ENCODE measurements at places on chromosomes 7 and 10.
A peak's percentile ranks its signal among the peaks of the same experiment; 100 is the strongest.

- no peak for DNase-seq
Observed at GRCh38 chr7:38574086-38574485, 57.1 kb downstream of the AMPH start.

DNA sequence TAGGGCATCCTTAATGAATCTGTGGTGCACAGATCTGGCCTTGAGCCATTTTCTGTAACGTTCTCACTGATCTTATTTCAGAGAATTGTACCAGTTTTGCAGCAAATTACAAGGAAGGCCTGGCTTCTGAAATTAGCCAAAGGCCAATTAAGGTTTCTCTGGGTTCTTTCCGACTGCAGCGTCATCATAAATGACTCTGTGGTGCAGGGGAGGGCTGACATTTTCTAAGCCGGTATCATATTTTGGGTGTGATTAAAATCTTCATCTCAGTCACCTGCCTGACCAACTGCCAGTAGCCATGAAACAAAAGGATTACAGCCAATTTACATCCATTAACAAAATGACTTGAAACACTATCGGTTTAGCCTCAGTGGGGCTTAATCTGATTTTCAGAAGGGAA lies 363.7 kb downstream of the ADRA2A start:
- no peak for DNase-seq

DNA sequence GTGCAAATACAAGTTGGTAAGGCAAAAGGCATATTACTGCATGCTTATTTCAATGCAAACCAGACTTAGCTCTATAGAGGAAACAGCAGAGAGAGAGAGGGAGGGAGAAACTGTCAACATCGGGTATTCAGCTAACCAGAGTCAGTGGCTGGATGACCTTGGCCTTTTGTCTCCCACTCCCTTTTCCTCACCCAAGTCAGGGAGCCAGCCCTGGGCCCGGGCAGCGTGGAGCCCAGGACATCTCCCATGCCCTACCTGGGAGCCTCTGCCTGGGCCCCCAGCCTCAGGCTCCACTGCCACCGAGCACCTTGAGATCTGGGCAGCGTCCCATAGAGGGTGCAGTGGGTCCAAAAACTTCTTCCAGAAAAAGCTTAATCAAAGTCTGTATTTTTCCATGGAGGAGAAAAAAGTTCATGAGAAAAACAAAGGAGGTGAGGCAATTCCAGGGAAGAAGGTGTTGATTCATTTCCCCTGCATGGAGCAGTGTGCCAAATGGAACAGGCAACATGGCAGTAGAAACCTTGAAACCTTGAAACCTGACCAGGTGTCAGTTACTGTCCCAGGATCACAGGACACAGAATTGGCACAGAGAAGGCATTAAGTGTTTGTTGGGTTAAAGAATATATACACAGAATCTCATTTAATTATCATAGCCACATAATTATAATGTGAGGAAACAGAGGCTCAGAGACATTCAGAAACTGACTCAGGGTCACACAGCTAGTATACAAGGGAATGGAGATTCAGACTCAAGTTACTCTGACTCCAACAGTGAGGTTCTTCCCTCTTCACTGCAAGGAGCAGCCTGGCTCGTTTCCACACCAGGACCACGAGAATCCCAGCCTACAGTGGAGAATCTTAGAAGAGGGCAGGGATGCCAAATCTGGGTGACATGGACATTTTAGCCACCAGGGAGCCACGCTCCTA lies 5.8 kb upstream of the NCOA4 start:
- no peak for DNase-seq

GRCh38 chr7:99133766-99134564 lies 9.9 kb downstream of the SMURF1 start:
- DNase-seq: no peak

DNA sequence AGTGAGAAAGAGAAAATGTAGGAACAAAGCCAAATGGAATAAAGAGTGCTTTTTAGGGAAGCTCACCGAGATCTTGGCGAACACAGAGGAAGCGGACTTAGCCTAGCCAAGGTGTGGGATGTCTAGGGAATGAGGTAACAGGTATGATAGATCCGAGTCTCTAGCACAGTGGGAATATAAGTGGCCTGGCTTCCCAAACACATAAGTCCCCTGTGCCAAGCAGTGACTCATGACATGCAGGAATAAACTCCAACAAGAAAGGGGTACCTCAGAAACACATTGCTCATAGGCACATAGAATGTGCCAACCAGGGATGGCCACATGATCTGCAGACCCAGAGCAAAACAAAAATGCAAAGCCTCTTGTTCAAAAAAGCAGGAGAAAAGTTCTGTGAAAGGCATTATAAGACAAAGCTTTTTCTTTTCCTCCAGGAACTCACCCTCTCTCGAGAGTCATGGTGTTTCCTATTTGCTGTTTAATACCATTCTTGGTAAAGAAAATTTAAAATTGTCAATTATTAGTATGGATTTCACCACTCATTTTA lies 542.5 kb downstream of the GATA3 start:
- DNase-seq: no peak

DNA sequence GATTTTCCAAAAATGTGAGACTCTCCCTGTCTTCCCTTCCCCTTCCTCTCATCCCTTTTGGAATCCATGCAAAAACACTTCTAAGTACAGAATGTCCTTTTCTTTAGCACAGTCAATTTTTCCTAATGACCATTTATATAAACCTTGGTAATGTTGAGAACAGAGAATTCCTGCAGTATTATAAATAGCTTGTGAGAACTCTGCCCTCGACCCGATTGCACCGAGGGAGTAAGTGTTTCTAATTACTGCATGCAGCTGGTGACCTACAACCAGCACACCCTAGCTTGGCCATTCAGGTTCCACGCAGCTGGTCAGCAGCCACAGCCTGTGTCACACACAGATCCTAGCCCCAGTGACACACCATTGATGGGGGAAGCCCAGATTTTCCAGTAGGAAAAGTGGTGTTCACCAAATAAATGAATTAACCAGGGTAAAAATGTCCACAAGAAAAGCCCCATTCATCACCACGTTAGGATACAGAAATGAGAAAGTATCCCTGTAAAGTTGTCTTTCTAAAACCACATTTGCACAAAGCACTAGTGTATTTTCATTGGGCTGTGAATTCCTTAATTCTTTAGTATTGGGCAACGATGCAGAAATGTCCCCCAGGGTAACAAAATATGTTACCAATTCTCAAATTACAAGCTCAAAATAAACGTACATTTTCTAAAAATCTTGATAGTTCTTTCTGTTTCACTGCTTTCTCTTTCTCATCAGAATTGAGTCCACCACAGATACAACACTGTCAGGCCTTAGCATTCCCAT lies 499.0 kb upstream of the KLF6 start:
- no peak for DNase-seq

DNA sequence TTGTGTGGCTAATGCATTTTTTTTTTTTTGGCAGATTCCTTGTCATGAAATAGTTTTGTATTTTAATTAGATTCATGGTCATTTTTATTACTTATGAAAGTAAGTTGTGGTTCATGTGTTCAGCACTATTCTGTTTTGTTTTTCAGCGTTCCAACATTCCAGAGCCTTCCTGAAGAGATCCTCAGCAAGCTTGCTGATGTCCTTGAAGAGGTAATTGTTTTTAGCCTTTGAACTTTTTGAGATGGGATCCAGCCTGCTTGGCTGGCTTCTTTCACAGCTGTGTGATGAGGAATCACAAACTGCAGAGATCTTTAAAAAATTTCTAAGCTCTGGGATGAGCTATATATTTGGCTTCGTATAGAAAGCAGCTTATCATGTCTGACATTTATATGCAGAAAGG lies 208.0 kb upstream of the CSTF2T start:
- DNase-seq: no peak

DNA sequence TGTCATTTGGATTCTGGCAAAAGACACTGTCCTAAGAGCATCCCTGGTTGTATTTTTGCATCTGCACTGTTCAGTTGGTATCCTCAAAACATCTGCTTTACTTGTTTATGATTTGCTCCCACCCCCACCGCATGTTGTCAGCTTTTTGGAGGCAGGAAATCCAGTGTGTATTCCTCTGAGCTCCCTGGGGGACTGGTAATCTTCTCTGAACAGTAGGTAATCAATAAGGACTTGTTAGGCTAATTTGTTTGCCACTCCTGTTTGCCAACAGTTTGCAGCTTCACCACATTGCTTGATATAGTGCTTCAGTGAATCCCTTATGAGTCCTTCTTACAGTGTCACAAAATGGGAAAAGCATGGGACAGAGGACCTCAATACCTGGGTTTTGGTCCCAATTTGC lies 49.1 kb downstream of the FEZF1 start:
- DNase-seq: no peak

GRCh38 chr7:134811765-134812164 lies 32.3 kb downstream of the CALD1 start:
- no peak for DNase-seq

- DNase-seq: peak; percentile 68
Observed at GRCh38 chr10:1249142-1249920, 193.1 kb downstream of the WDR37 start.

GRCh38 chr10:31146491-31147209 lies 115.0 kb upstream of the ZNF438 start:
- DNase-seq: no peak

- DNase-seq: no peak
Observed at GRCh38 chr7:144937199-144937598, 101.3 kb upstream of the TPK1 start.

DNA sequence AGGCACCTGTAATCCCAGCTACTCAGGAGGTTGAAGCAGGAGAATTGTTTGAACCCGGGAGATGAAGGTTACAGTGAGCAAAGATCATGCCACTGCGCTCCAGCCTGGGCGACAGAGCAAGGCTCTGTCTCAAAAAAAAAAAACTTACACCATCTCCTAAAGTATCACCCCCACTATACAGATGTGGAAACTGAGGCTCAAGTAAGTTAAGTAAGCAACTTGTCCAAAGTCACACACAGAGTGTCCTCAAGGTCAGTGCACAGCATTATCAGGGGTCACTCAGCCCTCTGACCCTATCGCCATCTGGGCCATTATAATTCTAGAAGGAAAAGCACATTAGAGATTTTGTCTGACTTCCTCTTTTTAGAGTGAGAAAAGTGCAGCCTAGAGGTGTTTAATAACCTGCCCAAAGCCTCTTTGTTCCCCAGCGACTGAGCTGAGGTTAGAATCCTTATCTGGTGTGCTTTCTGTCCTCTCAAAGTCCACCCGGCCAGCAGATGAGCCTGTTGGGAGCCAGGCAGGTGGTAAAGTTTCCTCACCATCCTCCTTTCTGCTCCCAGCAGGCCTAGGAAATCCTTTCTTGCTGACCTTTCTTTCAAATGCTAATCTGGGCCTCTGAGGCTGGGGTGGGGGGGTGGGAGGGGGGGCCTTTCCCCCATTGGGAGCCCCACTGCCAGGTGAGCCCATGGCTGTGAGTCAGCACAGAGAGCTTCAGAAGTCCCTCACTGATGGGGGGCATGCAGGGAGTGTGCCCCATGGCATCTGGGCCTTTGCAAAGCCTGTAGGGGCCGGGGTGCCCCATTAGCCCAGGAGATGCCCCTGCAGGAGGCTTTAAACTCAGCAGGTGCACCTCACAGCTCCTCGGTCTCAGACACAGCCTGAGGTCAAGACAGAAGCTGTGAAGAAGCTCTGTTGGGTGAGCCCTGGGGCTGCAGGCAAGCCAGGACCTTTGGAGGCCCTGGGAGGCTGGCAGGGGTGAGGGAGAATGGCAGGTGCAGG lies 12.0 kb upstream of the KCNMA1 start:
- DNase-seq: no peak

DNA sequence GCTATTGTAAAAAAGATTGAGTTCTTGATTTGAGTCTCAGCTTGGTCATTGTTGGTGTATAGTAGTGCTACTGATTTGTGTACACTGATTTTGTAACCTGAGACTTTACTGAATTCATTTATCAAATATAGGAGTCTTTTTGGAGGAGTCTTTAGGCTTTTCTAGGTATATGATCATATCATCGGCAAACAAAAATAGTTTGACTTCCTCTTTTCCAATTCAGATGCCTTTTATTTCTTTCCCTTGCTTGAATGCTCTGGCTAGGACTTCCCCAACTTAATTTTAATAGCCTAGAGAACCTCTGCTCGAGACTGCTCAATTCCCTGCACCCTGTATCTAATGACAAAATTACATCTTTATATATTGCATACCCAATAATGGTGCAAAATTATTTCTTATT lies 154.4 kb downstream of the CCDC7 start:
- DNase-seq: no peak

DNA sequence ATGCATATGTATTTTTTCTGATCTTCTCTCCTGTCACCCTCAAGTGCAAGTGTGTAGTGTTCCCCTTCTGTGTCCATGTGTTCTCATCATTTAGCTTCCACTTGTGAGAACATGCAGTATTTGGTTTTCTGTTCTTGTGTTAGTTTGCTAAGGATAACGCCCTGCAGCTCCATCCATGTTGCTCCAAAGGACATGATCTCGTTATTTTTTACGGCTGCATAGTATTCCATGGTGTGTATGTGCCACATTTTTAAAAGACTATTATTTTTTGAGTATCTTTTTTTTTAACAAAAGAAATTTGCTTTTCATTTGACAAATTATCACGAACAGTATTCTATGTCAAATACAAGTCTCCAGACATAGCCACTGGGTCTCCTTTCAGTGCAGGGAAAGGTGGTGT lies 110.1 kb upstream of the ZNF746 start:
- DNase-seq: no peak
